ENCODE measurements at places on chromosomes 7 and 10. TPM values are rescaled to one million over a fixed set of nuclear protein-coding genes. Genes with fewer than 3 reads are reported as not detected.

Gene TMEM225B
- polyA plus RNA-seq: 2.0 TPM

GRCh38 chr7:149724661-149725425 lies 48.5 kb downstream of the ZNF467 start:
- no peak for DNase-seq

GRCh38 chr10:69731698-69732097 lies 70.0 kb upstream of the COL13A1 start:
- DNase-seq: no peak

DNA sequence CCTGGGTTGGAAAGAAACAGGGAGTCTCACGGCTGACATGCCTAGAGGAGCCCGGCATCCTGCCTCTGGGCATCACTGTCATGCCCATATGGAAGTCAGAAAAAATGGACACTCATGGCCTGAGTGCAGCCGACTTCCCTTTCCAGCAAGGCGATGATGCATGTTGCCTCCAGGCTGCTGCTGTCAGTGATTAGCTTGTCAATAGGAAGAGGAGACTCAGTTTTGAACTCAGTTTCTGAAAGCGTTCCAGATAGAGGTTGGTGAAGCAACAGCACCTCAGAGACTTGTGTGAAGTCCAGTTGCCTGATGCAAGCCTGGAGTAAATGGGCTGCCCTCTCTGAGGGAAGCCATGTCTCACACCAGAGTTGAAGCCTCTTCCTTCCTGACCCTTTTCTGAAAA lies 148.4 kb downstream of the TPST1 start:
- no peak for DNase-seq

Gene SKIDA1
- 3.7 TPM for polyA plus RNA-seq

Gene ITPRID1
- polyA plus RNA-seq: not detected

Gene BET1
- polyA plus RNA-seq: 41.3 TPM

Gene ELN
- 90.6 TPM for polyA plus RNA-seq

Measured in left renal pelvis (tissue), 4 donors.